ENCODE measurements at places on chromosomes 16 and 17.

GRCh38 chr16:85491058-85491771 lies 121.9 kb upstream of the GSE1 start:
- DNase-seq = no peak

GRCh38 chr16:81627024-81627423 lies 152.1 kb upstream of the PLCG2 start:
- peak; percentile 4 for DNase-seq

DNA sequence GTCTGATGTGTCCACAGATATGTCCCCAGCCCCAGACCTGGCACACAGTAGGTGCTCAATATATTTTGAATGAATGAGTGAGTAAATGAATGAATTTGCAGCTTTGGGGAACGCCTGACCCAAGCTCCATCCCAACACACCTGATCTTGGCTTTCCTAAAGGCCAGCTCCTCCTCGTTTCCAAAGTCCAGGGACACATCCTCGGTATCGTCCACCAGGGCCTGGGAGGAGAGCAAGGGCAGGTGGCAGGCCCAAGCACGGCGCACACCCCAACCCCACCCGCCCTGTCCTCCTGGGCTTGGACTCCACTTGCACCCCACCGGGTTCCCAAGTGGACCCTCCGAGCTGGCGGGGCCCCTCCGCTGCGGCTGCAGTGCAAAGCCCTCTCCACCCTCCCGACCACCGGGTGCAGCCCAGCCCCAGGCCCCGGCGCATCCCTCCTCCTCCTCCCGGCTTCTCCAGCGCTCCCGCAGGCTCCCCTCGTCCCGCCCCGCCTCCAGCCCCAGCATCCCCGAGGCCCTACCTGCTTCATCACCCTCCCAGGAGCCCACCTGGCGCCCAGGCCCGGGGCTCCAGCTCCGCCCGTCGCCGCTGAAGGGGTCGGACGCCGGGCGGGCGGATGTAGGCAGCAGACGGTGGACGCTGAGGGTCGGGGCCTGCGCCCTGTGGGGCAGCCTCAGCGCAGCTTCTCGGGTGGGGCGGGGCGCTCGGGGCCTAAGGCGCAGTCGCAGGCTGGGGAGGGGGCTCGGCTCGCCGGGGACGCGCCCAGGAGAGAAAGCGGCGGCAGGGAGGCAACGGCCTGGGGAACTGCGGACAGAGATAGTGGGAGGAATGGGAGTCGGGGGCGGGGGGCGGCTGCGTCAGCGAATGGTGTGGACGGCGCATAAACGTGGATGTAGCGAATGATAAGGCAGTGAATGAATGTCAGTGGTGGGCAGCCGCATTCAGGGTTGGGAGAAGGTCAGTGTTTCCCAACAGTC lies at the start of gene TVP23A:
TVP23A (minus strand) TSS at position 832 of the 979 bp plus-strand sequence; CDS start at position 531, 301 bp downstream.
- DNase-seq = no peak

GRCh38 chr17:43220511-43221125 lies 7.8 kb downstream of the CCDC200 start:
- no peak for DNase-seq

- no peak for DNase-seq
Observed at GRCh38 chr16:65185241-65185778, 63.4 kb upstream of the CDH11 start.

- DNase-seq = no peak
Observed at GRCh38 chr17:59533694-59534093, 31.7 kb upstream of the DHX40 start.

DNA sequence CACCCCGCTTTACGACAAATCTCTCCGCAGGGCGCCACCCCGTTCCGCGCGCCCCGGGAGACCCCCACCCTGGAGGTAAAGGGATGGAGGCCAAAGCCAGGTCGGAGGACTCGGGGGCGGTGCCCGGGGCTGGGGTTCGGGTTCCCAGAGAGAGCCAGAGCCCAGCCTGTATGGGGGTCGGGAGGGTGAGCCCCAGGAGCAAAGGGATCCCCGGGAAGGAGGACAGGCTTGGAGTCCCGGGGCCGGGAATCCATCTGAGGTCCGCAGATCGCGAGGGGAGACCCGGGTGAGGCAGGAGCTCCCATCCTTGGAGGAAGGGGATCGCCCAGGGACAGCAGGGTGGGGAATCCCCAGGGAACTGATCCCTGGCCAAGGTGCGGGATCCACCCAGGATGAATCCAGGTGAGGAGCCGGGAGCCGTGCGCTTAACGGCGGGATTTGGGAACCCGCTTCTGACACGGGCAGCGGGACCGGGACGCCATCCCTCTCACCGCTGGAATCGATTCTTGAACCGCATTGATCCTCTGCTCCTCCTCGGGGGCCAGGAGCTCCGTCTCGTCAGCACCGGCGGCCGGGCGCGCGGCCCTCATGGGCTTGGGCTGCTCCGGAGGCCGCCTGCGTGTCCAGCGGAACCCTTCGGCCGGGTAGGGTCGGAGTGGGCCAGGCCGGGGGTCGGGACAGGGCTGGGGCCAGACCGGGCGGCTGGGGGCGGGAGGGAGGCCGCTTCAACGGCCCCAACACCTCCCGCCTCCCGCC lies at the start of gene MMD:
MMD (minus strand) TSS at position 657 of the 756 bp plus-strand sequence; CDS start at position 517, 140 bp downstream.
- DNase-seq = peak; percentile 35

DNA sequence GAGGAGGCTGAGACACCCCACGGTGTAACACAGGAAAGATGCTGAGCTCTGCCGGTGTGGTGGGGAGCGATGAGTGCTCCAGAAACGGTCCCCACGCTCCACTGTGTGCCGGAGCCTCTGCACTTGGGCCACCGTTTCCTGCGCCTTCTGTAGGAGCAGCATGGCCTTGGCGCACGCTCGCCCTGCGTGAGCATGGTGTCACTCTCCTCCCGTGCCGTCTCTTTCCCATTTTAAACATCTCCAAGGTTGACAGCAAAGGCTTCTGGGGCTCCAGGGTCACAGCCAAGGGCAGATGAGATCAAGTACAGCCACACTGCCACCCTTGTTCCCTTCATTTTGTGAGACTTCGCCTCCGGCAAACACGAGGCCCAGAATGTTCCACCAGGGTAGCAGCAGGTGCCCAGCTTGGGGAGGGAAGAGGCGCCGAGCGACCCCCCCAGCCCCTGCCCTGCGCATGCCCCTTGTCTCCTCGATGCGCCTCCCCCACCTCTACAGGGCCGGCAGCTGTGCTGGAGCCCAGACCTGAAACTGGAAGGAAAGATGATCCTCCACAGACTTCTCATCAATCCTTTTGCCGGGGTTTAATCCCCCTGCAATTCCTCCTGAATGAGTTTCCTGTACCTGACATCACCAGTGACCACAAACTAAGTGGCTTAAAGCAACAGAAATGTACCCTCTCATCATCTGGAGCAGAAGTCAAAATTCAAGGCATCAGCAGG lies 19.9 kb upstream of the OSGIN1 start:
- DNase-seq = no peak

GRCh38 chr17:82333279-82334171 lies at the start of gene SECTM1:
Gene SECTM1 (minus strand): TSS chr17:82333766. CDS start chr17:82327240, 6,526 bp downstream.
- no peak for DNase-seq

DNA sequence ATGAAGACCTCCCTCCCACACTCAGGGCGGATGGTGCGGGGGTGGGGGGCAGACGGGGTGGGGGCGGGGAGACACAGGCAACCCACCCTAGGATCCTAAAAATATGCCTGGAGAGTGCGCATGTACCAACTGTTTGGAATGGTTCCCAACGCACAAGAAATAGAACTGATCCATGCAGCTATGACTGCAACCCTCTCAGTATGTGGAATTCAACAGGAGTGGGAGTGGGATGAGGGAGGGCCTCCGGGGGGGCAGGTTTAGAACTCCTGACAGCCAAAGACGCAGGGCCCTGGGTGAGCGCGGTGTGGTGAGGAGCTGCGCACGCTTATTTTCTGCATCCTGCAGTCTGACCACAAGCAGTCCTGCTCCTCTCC lies 1.1 kb upstream of the P2RX5 start:
- no peak for DNase-seq

GRCh38 chr17:77417575-77417974 lies 276.8 kb downstream of the SEC14L1 start:
- no peak for DNase-seq

- peak; percentile 48 for DNase-seq
Observed at GRCh38 chr17:51045621-51046020, 75.0 kb downstream of the SPAG9 start.

DNA sequence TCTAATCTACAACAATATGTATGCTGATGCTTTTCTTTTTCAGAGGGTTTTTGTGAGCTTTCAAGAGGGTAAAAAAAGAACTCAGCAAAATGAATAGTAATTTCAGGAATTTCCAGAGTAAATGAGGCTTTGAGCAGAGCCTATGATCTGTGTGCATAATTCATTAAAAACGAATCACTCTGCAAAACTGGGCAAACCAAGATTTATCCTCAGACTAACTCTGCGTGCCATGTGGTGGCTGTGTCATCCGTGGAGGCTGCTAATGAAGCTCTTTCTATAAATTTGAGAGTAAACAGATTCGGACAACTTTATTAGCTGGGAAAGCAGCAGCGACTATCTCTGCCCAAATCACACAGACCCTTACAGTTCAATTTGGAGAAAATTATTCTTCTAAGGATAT lies 83.8 kb downstream of the FOXL1 start:
- no peak for DNase-seq

GRCh38 chr16:53775821-53776431 lies 72.0 kb downstream of the FTO start:
- peak; percentile 85 for DNase-seq

GRCh38 chr17:57506774-57507127 lies 238.3 kb downstream of the CCDC182 start:
- DNase-seq = no peak

DNA sequence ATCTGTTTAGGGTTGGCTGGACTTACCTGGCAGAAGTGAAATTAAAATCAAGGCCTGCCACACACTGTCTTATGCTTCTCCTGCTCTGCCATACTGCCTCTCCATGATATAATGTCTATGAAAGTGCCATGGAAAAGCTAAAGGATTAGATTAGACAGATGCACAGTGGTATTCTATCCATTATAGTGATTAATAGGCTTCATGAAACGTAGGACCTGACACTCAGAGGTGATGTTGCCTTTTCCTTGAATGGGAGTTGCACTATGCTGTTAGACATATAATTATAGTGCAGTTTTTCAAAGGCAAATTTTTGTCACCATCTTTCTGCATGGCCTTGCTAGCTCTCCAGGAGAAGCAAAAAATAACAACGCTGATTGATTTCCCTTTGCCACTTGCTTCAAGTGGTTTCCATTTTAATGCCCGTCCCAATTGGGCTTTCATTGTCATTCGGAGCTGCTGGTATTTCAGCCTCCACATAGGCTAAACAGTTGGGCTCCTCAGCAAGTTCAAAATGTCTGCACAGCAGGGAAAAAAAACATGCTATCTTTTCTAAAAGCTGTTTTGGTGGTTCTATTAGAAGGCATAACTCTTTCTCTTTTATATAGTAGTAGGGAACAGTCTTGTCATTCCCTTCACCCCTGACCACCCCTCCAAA lies 502.8 kb upstream of the GOT2 start:
- no peak for DNase-seq

DNA sequence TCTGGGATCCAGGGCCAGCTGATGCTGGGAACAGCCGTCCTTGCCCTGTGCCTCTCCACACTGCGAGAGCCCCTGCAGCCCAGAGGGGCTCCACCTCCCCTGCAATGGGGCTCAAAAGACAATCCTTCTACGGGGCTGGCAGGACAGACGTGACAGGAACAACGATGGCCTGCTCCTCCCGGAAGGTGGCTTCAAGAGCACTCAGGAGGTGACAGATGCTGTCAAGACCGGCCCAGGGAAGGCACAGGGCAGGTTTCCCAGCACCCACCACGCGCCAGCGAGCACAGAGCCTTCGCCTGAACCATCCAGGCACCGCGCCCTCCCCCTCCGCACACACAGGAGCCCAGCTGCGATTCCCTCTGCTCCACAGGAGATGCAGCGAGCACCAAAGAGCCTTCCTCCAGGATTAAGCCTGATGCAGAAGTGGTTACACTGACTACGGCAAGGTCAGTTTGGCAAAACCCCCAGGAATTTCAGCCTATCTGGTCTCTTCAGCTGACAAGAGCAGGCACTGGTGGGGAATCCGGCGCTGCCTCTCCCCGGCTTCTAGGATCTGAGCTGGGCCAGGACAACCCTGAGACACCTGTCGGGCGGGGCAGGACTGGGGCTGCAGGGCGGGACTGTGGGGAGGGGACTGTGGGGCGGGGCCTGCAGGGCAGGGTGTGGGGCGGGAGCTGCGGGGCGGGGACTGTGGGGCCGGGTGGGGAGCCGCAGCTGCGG lies 103.4 kb downstream of the ZNF778 start:
- DNase-seq = peak; percentile 39

DNA sequence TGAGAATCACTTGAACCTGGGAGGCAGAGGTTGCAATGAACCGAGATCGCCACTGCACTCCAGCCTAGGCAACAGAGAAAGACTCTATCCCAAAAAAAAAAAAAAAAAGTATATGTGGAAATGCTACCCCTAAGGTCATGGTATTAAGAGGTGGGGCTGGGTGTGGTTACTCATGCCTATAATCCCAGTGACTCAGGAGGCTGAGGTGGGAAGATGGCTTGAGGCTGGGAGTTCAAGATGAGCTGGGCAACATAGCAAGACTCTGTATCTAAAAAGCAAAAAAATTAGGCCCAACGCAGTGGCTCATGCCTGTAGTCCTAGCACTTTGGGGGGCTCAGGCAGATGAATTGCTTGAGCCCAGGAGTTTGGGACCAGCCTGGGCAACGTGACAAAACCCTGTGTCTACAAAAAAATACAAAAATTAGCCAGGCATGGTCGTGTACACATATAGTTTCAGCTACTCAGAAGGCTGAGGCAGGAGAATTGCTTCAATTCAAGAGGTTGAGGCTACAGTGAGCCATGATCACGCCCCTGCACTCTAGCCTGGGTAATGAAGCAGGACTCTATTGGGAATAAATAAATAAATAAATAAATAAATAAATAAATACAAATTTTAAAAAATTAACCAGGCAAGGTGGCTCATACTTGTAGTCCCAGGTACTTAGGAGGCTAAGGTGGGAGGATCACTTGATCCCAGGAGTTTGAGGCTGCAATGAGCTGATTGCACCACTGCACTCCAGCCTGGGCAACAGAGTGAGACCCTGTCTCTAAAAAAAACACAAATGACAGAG lies 32.3 kb upstream of the NUFIP2 start:
- DNase-seq = no peak

DNA sequence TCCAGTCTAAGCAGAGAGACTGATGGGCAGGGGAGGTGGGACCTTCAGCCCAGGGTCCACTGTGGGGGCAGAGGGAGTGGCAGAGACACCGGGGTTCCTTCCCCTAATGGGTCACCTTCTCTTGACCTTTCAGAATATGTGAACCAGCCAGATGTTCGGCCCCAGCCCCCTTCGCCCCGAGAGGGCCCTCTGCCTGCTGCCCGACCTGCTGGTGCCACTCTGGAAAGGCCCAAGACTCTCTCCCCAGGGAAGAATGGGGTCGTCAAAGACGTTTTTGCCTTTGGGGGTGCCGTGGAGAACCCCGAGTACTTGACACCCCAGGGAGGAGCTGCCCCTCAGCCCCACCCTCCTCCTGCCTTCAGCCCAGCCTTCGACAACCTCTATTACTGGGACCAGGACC lies 2.8 kb downstream of the MIEN1 start:
- no peak for DNase-seq

- no peak for DNase-seq
Observed at GRCh38 chr17:77420095-77420803, 279.5 kb downstream of the SEC14L1 start.

- DNase-seq = no peak
Observed at GRCh38 chr16:80733407-80733806, 71.0 kb downstream of the CDYL2 start.

Data from kidney glomerular epithelial cell (primary cell).